Nucleus accumbens (tissue), 56 donors: ENCODE measurements at places on chromosomes 12 and 14.

DNA sequence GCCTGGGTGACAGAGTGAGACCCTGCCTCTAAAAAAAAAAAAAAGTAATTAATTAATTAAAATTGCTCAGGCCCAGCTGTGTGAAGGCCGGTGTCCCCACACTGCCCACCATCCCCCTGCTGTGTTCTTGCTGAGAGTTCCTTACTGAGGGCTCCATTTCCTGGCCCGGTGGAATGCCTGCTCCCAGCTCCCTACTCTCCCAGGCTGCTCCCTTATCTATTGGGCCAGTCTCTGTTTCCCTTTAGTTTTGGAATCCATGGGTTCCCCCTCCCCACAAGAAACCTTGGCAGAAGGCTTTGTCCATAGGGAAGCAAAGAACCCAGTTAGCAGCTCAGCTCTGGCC is 19.0 kb downstream of the MLXIP start:
- DNase-seq, result no peak

DNA sequence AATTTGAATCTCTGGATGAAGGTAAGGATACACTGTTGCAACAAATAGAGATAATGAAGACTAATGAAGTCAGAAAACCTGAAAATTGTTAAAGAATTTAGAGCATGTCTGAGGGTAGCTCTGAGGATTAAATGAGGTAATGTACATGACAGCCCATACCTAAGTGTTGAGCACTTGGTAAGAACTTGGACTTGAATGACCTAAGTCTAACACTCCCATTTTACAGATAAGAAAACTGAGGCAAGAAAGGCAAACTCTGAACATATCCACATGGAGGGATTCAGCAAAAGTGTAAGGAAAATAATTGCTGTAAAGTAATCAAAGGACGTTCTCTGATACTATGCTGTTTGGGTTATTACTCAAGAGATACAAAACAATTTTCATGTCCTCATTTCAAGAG is 29.0 kb downstream of the PTPRB start:
- DNase-seq, result no peak

GRCh38 chr12:95838125-95838524 is 20.6 kb upstream of the SNRPF start:
- no peak for DNase-seq

DNA sequence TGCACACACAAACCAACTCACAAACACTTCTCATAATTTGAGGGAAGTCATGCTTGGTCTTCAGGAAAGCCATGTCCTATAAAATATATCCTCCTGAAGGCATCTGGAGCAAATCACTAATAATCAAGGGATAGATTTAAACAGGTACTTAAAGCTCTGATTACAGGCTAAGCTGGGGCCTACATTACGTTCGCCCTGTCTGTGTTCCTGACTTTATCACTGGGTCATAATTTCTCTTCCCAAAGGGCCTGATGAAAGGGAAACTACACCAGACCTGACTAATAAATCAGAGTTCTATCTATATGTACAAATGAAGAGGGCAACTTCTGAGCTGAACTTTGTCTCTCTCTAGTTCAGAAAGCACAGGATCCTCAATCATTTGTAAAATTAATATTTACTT is 43.9 kb upstream of the RASSF8 start:
- no peak for DNase-seq

DNA sequence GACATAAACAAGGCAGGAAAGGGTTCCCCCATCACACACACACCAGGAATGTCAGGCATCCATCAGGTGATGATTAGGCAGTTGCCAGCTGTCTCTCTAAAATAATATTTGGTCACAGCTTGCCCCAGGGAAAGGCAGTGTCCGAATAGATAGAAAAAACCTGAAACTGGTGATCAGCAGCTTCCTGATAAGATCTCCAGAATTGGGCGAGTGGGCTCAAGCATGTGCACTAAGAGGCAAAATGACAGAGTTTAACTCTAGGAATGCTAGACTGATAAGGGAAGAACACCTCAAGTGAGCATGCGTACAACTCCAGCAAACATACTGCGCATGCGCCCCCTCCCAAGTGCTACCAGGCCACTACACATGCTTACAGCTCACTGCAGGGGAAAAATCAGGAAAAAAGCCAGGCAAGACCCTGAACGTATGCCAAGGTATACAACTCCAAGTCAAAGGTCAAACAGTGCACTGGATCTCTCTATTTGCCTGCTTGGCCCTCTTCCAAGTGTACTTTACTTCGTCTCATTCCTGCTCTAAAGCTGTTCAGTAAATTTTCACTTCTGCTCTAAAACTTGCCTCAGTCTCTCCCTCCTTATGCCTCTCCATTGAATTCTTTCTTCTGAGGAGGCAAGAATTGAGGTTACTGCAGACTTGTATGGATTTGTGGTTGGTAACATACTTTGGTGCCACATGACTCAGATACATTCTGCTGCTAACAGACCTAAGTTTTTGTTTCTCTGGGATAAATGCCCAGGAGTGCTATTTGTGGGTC is 73.5 kb upstream of the VASH1 start:
- no peak for DNase-seq
